ENCODE measurements at places on chromosomes 2 and 18.
A peak's percentile ranks its signal among the peaks of the same experiment; 100 is the strongest.

DNA sequence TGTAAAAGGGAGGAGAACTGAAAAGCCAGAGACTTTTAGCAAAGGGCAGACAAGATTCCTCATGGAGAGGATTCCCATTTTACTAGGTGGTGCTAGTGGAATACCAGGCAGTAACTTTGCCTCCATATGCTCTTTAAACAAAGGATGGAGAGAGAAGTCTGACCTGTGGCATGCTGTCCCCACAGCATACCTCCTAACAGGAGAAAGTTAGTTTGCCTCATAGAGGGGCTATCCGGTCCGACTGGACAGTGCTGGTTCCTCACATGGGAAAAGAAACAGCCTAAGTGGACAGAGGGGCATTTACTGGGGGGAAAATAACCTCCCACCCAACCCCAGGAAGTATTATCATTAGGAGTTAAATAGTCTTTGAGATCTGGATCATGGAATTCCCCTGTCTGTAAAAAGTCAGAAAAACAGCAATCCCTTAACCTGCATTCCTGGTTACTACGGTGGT, 31.6 kb upstream of the GMCL1 start:
- DNase-seq = no peak

DNA sequence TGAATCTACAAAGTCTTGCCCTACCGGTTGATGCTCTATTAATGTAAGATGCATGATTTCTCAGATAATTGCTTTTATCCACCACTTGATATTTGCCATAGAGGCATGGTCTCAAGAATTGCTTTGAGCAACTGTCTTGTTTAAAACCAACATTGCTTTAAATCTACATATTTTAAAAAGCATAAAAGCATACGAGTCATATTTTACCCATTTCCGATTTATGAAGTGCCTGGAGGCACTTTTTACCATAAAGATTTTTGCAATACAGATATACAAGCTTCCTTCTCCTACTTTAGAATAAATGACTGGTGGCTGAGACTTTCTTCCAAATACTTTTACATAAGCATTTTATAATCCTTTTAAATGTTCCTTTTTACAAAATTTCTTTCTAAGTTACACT, 517.6 kb downstream of the TXNL1 start:
- no peak for DNase-seq

GRCh38 chr2:200765995-200766660, 45.6 kb upstream of the BZW1 start:
- no peak for DNase-seq

DNA sequence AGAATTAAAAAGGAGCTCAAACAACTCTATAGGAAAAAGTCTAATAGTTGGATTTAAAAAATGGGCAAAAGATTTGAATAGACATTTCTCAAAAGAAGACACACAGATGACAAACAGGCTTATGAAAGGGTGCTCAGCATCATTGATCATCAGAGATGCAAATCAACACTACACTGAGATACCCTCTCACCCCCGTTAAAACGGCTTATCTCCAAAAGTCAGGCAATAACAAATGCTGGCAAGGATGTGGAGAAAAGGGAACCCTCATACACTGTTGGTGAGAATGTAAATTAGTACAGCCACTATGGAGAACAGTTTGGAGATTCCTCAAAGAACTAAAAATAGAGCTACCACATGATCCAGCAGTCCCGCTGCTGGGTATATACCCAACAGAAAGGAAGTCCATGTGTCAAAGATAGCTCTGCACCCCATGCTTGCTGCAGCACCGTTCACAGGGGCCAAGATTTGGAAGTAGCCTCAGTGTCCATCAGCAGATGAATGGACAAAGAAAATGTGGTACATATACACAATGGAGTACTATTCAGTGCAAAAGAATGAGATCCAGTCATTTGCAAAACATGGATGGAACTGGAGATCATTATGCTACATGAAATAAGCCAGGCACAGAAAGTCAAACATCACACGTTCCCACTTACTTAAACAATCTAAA, 46.7 kb upstream of the B3GNT7 start:
- DNase-seq = no peak

- no peak for DNase-seq
Measured at GRCh38 chr2:37873749-37874330, 51.2 kb upstream of the RMDN2 start.

GRCh38 chr2:8684540-8684877, 2.7 kb downstream of the ID2 start:
- DNase-seq = peak; percentile 11

DNA sequence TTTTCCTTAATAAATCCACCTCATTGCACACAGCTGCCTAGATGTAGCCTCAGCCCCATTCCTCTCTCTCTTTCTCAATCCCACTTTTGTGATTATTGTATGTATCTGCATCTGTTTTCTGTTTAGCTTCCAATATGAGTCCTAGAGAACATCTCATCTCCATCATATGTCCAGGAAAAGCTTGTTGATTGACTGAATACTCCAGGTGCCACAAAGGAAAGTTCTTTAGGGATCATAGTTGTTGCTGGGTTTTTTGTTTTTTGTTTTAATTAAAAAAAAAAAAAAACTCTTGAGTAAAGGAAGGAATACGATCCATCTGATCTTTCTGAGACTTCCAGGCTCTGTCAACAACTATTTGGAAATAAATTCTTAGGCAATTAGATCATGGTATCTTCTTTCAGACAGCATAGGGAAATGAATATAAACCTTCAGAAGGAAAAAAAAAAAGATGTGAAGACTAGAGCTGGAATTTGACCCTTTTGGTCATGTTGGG, 42.5 kb downstream of the KIAA2012 start:
- DNase-seq = no peak

- DNase-seq = peak; percentile 90
Measured at GRCh38 chr2:10161206-10161931, 38.8 kb downstream of the RRM2 start.
